IMR-90 (cell line): ENCODE measurements at places on chromosomes 13 and 19. TPM values are rescaled to one million over a fixed set of nuclear protein-coding genes. Genes with fewer than 3 reads are reported as not detected.

DNA sequence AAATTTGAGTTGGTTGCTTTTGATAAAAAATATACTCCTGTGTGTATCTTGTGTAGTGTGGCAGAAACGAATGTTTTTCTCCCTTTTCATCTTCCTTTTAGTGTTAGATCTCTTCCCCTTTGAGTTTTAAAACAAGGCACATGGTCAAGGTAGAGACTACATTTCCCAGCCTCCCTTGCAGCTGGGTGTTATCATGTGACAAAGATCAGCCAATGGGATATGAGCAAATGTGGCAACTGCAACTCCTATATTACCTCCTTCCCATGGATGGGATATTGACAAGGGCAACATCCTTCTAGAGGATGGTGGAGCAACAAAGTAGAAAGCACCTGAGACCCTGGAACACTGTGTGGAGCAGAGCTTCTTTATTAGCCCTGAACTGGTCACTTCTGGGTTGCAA is 42.4 kb downstream of the ADGRE3 start:
- peak; percentile 15 for DNase-seq

SPINT2 gene
- total RNA-seq: 0.28 and 0.54 TPM in 2 replicates

CLEC11A gene
- total RNA-seq: 17.0 and 19.2 TPM in 2 replicates

DNA sequence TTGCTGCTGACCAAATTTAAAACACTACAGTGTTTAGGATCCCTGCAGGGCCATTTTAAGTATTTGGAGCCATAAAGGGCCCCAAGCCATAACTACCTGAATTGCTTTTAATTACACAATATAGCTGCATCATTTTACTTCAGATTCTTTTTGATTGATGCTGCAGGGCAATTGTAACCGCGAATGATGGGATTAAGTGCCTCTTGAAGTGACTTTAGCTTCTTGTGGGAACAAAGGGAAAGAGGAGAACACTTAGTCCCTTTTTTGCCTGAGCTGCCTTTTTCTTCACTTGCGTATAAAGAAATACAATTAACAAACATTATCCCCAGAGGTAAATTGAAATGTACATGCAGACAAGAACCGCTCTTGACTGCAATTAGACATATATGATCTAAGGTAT is 228.5 kb downstream of the ZIC5 start:
- no peak for DNase-seq

SHC2 gene
- under 0.01 TPM in 1 of 2 replicates, not detected in the other for total RNA-seq

FCER2 gene
- not detected in 2 replicates for total RNA-seq

GRCh38 chr19:29216021-29216420 is 3.1 kb upstream of the UQCRFS1 start:
- no peak for DNase-seq
